ENCODE measurements at places on chromosomes 6 and 20.
A peak's percentile ranks its signal among the peaks of the same experiment; 100 is the strongest.

DNA sequence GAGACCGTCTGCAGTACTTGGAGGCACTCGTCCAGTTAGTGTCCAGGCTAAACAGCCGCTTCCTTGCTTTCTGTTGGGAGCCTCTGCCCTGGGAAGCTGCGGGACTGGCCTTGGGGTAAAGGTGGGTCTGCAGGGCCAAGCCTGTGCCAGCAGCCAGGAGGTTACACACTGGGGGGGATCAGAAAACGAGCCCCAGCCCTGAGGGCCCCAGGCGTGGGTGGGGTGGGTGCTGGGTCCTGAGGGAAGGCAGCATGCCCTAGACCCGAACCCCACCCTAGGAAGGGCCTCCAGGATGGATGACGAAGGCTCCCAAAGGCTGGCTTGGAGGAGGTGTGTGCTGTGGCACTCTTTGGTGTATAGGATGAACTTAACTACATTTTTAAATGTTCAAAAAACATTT, 335.2 kb downstream of the ZFAND3 start:
- no peak overlapping the region for H3K4me3 ChIP-seq
- peaks cover 13% of the 10 kb centered on the region for H3K4me1 ChIP-seq

GRCh38 chr6:161333410-161333809, 59.5 kb upstream of the AGPAT4 start:
- H3K4me1 ChIP-seq, result no peaks in the 10 kb centered on the region
- H3K27me3 ChIP-seq, result no peaks in the 10 kb centered on the region
- no peak overlapping the region for H3K4me3 ChIP-seq
- H3K36me3 ChIP-seq, result no peaks in the 10 kb centered on the region
- no peak for DNase-seq

DNA sequence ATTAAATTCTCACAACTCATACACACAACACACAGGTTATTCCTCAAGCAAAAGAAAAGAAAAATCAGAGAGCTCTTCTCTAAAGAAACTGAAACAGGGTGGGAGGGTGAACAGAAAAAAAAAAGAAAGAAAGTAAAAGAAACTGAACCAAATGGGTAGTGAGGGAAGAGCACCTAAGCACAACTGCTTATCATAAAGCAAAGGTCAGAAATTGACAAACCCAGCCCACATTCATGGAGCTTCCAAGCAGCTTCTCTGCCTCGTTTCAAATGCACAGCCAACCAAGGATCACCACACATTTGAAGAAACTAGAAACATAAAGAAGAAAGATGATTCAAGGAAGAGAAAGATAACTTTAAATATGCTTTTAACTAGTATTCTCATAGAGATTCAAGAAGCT, 90.5 kb downstream of the RNGTT start:
- no peaks in the 10 kb centered on the region for H3K4me1 ChIP-seq
- H3K27ac ChIP-seq, result no peak overlapping the region
- H3K27me3 ChIP-seq, result no peaks in the 10 kb centered on the region

DNA sequence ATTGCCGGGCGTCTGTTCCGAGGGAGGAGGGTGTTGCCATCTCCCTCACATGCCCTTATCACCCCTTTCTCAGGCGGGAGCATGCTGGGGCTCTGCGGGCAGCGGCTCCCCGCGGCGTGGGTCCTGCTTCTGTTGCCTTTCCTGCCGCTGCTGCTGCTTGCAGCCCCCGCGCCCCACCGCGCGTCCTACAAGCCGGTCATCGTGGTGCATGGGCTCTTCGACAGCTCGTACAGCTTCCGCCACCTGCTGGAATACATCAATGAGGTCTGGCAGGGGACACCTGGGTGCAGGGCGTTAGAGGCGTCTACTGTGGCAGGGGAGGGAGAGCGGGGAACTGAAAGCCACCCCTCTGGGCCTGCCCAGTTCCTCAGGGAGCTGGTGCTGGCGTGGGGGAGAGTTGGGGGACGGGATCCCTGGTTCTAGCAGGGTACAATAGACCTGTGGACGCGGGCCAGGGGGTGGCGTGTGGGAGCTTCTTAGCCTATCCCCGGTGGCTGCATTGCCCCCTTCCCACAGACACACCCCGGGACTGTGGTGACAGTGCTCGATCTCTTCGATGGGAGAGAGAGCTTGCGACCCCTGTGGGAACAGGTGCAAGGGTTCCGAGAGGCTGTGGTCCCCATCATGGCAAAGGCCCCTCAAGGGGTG, 697 bp downstream of the PPT2 start:
- peaks cover 18% of the 10 kb centered on the region for H3K4me1 ChIP-seq
- H3K36me3 ChIP-seq, result no peaks in the 10 kb centered on the region
- H3K4me3 ChIP-seq, result peak overlapping the region; percentile 65
- no peak overlapping the region for H3K27ac ChIP-seq
- DNase-seq, result peak; percentile 84

DNA sequence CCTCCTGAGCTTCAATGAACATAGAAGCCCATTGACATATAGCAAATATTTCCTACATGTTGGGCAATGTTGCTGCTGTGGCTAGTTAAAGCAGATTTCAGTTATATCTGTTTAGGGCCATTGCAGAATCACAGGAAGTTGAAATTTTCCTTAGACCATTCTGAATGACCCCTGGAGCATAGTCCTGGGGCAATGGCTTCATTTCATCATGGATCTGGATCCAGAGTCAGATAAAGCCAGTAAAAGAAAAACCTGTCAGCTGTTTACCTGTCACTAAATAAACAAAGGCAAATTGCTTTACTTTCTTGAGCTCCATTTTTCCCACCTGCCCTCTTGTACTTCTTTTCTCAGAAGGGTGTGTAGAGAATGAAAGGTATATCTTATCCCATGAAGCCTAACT, 494.0 kb upstream of the MAP3K7 start:
- H3K4me1 ChIP-seq, result peaks cover 26% of the 10 kb centered on the region
- DNase-seq, result no peak
- H3K36me3 ChIP-seq, result no peaks in the 10 kb centered on the region
- no peaks in the 10 kb centered on the region for H3K27me3 ChIP-seq

GRCh38 chr20:32189691-32190615, 17.6 kb downstream of the PLAGL2 start:
- DNase-seq, result peak; percentile 90
- no peaks in the 10 kb centered on the region for H3K27me3 ChIP-seq
- no peaks in the 10 kb centered on the region for H3K36me3 ChIP-seq
- H3K4me1 ChIP-seq, result peaks cover 15% of the 10 kb centered on the region
- H3K27ac ChIP-seq, result peak overlapping the region; percentile 35

DNA sequence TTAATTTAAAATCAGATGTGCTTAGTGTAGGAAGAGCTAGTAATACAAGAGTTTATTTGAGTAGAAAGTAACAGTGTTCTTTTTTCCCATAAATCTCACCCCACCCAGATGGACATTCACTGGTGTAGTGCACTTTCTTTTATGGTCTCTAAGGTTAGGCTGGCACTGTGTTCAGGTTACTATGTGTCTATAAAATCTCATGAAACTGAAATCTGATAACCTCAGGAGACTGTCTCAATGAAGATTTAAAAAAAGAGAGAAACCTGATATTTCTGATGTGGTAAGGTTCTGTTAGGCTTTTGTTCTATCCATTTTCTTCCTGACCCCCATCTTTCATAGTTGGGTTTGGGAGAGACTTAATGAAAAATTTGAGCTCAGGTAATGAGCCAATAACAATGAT, 101.2 kb upstream of the CLVS2 start:
- H3K36me3 ChIP-seq, result no peaks in the 10 kb centered on the region
- peaks cover under 1% of the 10 kb centered on the region for H3K27me3 ChIP-seq
- no peak overlapping the region for H3K4me3 ChIP-seq
- no peak for DNase-seq
- no peaks in the 10 kb centered on the region for H3K4me1 ChIP-seq
- no peak overlapping the region for H3K27ac ChIP-seq

GRCh38 chr6:36023996-36024795, at the start of gene SLC26A8:
TSS of gene SLC26A8 (minus strand) at chr6:36024641. CDS start at chr6:36019707, 4,934 bp downstream.
- H3K4me3 ChIP-seq, result peak within 1 kb of the TSS; percentile 42
- peaks cover 22% of the 10 kb centered on the region for H3K27me3 ChIP-seq
- no peaks in the 10 kb centered on the region for H3K36me3 ChIP-seq
- H3K4me1 ChIP-seq, result peaks cover 12% of the 10 kb centered on the region
- DNase-seq, result peak; percentile 50

GRCh38 chr6:92864966-92865555, 554.3 kb downstream of the EPHA7 start:
- H3K4me1 ChIP-seq, result no peaks in the 10 kb centered on the region
- H3K4me3 ChIP-seq, result no peak overlapping the region
- H3K36me3 ChIP-seq, result no peaks in the 10 kb centered on the region

GRCh38 chr6:48613231-48613949, 502.4 kb upstream of the PTCHD4 start:
- H3K36me3 ChIP-seq, result no peaks in the 10 kb centered on the region
- no peaks in the 10 kb centered on the region for H3K27me3 ChIP-seq
- H3K4me3 ChIP-seq, result no peak overlapping the region
- H3K4me1 ChIP-seq, result no peaks in the 10 kb centered on the region

DNA sequence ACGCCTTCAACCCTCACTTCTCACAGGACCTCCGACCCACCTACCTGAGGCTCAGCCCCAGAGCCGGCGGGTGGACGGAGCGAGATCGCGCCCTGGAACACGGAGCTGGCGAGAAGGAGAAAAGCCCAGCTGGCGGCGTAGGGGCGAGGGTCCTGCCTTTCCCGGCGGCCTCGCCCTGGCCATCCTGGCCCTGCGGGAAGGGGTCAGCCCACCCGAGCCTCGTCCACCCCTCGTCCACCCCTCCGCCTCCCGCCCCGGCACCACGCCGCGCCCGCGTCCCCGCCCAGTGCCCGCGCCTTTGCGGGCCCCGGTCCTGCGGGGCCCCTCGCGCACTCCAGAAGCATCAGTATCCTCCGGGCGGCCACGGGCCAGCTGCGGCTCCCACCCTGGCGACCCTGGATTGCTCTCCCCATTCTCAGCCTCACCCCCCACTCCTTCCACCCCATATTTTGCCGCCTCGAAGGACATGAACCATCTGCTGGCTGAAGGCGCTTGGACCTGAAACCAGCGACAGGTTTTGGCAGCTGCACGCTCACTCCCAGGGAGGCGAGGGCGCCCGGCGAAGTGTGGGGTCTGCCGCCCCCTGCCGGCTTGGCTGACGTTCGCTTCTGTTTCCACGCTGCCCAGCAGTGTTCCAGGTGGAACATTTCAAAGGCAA, 65.1 kb downstream of the PLG start:
- H3K27ac ChIP-seq, result no peak overlapping the region
- peaks cover 16% of the 10 kb centered on the region for H3K27me3 ChIP-seq
- H3K36me3 ChIP-seq, result peaks cover 2% of the 10 kb centered on the region

- no peaks in the 10 kb centered on the region for H3K27me3 ChIP-seq
- H3K4me1 ChIP-seq, result peaks cover 25% of the 10 kb centered on the region
Measured at GRCh38 chr6:49151957-49152356, 311.1 kb downstream of the MMUT start.

GRCh38 chr6:169556758-169557548, 144.9 kb downstream of the WDR27 start:
- no peaks in the 10 kb centered on the region for H3K4me1 ChIP-seq
- no peak overlapping the region for H3K4me3 ChIP-seq
- no peaks in the 10 kb centered on the region for H3K27me3 ChIP-seq
- H3K36me3 ChIP-seq, result no peaks in the 10 kb centered on the region

GRCh38 chr20:36336954-36337704, 31.0 kb downstream of the DLGAP4 start:
- H3K27ac ChIP-seq, result no peak overlapping the region
- H3K4me1 ChIP-seq, result no peaks in the 10 kb centered on the region
- DNase-seq, result no peak
- no peaks in the 10 kb centered on the region for H3K27me3 ChIP-seq
- H3K4me3 ChIP-seq, result no peak overlapping the region

- H3K36me3 ChIP-seq, result no peaks in the 10 kb centered on the region
- no peak overlapping the region for H3K27ac ChIP-seq
- no peak overlapping the region for H3K4me3 ChIP-seq
- H3K27me3 ChIP-seq, result no peaks in the 10 kb centered on the region
Measured at GRCh38 chr6:68741501-68742386, 106.7 kb downstream of the ADGRB3 start.

DNA sequence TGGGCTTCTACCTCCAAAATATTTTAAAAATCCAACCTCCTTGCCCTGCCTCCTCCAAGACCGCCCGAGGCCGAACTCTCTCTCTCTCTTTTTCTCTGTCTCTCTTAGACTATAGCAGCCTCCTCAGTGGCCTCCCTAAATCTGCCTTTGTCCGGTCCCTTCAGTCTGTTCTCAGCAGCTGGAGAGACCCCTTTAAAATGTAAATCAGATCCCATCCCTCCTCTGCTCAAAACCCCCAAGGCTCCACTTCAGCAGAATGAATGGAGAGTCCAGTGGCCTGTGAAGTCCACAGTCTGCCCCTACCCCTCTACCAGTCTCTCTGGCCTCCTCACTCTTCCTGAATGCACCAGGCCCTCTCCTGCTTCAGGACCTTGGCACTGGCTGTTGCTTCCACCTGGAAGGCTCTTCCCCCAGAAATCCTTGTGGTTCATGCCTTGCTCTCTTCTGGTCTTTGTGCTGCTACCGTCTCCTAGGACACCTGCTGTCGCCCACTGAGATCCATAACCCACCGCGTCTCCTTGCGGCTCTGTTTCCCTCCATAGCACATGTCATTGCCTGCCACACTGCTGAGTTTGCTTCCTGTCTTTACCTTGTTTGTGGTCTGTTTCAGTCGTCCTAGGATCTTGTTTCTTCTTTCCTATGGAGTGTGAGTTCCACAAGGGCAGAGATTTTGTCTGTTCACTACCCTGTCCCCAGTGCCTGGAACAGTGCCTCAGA, 6.0 kb downstream of the MLN start:
- DNase-seq, result peak; percentile 62
- H3K36me3 ChIP-seq, result no peaks in the 10 kb centered on the region
- no peaks in the 10 kb centered on the region for H3K27me3 ChIP-seq

GRCh38 chr6:107059606-107060005, 31.6 kb downstream of the MTRES1 start:
- H3K4me3 ChIP-seq, result no peak overlapping the region
- no peak for DNase-seq
- H3K27me3 ChIP-seq, result no peaks in the 10 kb centered on the region
- H3K4me1 ChIP-seq, result no peaks in the 10 kb centered on the region
- H3K27ac ChIP-seq, result no peak overlapping the region

DNA sequence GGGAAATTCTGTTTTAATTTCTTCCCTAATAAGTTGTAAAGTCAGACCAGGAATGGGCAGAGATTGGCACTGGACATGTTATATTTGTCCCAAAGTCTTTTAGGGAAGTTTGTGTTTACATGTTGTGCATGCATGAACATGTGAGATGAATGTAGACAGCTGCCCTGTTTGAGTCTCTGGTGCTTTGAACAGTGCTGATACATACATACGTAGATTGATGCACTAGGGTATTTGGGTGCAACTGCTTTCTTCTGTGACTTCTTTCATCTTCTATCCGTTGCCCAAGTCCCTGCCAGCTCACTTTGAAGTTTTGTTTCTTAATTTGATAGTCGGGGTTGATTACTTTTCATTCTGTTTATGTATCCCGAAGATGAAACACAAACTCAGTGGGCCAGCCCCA, 200.6 kb downstream of the DTNBP1 start:
- H3K27ac ChIP-seq, result no peak overlapping the region
- H3K4me1 ChIP-seq, result peaks cover 46% of the 10 kb centered on the region
- no peak overlapping the region for H3K4me3 ChIP-seq

All from neural progenitor cell (in vitro differentiated cells).